ENCODE measurements at places on chromosomes 11 and 22. TPM values are rescaled to one million over a fixed set of nuclear protein-coding genes. Genes with fewer than 3 reads are reported as not detected.

KRTAP5-1 gene
- total RNA-seq: not detected

BTBD18 gene
- total RNA-seq: not detected

OR51B2 gene
- not detected for total RNA-seq

PDE2A gene
- total RNA-seq: 0.58 TPM

FANCF gene
- total RNA-seq: 15.0 TPM

OR4A5 gene
- not detected for total RNA-seq

FRMD8 gene
- total RNA-seq: 43.2 TPM

ANGPTL5 gene
- not detected for total RNA-seq

PATE4 gene
- not detected for total RNA-seq

OR2D2 gene
- total RNA-seq: not detected

NAALADL1 gene
- total RNA-seq: not detected

TMEM126B gene
- total RNA-seq: 80.5 TPM

CNGA4 gene
- not detected for total RNA-seq

CD3G gene
- total RNA-seq: not detected

ROBO4 gene
- not detected for total RNA-seq

MS4A3 gene
- total RNA-seq: not detected

SYCE3 gene
- not detected for total RNA-seq

SLC16A8 gene
- total RNA-seq: not detected

UBTFL1 gene
- not detected for total RNA-seq

YAP1 gene
- total RNA-seq: 124 TPM

PIWIL4 gene
- total RNA-seq: 2.5 TPM

MMP1 gene
- total RNA-seq: 610 TPM

PANX2 gene
- 9.1 TPM for total RNA-seq

CPT1B gene
- 19.2 TPM for total RNA-seq

ZNF214 gene
- total RNA-seq: 0.11 TPM

YDJC gene
- 37.0 TPM for total RNA-seq

UPB1 gene
- 0.11 TPM for total RNA-seq

CECR2 gene
- total RNA-seq: 6.6 TPM

PRR33 gene
- total RNA-seq: not detected

ELMOD1 gene
- not detected for total RNA-seq

ART1 gene
- total RNA-seq: not detected
